NCI-H1930 (cell line): ENCODE measurements at places on chromosomes 7 and 10.

- no peak for DNase-seq
Measured at GRCh38 chr7:144403649-144404061, at the start of gene NOBOX. Gene NOBOX (minus strand): TSS chr7:144403693.

GRCh38 chr10:79097021-79097872 is 28.5 kb downstream of the ZMIZ1 start:
- no peak for DNase-seq

GRCh38 chr10:7255517-7255916 is 155.3 kb downstream of the SFMBT2 start:
- DNase-seq = no peak

DNA sequence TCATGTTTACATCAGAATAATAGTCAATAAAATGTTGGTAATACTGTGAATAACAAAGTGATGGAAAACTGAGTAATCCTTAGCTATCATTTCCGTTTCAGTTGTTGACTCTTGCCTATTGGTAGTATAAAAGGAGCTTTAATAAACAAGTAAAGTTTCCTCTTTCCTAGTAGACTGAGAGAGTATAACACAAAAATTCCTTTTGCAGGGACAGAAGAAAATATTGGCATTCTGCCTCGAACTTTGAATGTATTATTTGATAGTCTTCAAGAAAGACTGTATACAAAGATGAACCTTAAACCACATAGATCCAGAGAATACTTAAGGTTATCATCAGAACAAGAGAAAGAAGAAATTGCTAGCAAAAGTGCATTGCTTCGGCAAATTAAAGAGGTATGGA is 9.4 kb downstream of the KIF20B start:
- no peak for DNase-seq

DNA sequence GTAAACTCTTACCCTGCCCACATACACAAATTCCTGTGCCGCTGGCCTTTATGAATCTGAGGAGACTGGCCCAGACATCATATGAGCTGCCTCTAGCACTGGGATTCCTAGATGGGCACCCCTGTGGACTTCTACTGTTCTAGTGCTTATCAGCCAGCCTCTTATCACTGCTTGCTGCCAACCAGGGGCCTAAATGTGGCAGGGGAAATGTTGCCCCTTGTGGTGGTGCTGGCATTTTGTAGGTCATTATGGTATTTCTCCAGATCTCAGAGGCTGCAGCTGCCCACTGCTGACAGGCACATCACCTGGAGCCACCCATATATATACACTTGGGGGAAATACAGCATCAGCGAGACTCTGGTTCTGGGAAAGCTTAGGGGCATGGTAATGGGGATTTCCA is 5.4 kb downstream of the SFR1 start:
- DNase-seq = no peak

GRCh38 chr7:148914208-148914777 is 30.2 kb upstream of the EZH2 start:
- no peak for DNase-seq

- no peak for DNase-seq
Measured at GRCh38 chr10:110993024-110993693, 73.8 kb downstream of the SHOC2 start.

GRCh38 chr7:39083781-39084180 is 106.1 kb downstream of the POU6F2 start:
- DNase-seq = no peak

GRCh38 chr7:157495177-157495553 is 158.4 kb downstream of the DNAJB6 start:
- DNase-seq = no peak

DNA sequence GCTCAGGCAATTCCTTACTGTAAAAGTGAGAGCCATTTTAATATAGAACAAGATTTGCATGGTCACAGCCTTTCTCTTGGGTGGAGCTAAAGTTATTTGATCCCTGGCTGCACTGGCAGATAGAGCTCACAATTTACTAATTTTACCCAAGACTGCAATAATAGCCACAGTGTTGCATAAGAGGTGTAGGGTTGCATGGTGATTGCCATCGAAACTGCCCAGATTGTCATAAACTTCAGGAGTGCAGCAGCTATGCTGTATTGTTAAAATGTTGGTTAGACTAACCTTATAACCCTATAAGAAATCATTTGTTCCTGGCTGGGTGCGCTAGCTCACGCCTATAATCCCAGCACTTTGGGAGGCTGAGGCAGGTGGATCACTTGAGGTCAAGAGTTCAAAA is 50.0 kb downstream of the VCL start:
- DNase-seq = no peak

- no peak for DNase-seq
Measured at GRCh38 chr10:571166-571565, 118.3 kb downstream of the DIP2C start.

- DNase-seq = no peak
Measured at GRCh38 chr10:43084812-43085211, 7.9 kb downstream of the RET start.

DNA sequence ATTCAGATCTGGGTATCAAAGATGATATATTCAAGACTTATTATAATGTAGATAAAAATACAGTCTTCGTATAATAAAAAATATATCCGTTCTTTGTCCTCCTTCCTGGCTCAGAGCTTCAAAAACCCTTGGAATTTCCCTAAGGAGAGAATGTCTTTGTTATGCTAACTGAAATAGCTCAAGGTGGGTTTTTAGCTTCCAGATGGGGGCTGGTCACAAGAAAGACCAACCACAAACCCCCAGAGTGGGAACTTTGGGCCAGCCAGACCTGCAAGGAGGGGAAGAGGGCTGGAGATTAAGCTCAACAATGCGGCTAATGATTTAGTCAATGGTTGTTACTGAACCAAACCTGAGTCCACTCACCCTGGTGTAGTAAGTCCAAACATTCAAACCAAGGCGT is 196.4 kb downstream of the SDHAF3 start:
- no peak for DNase-seq

DNA sequence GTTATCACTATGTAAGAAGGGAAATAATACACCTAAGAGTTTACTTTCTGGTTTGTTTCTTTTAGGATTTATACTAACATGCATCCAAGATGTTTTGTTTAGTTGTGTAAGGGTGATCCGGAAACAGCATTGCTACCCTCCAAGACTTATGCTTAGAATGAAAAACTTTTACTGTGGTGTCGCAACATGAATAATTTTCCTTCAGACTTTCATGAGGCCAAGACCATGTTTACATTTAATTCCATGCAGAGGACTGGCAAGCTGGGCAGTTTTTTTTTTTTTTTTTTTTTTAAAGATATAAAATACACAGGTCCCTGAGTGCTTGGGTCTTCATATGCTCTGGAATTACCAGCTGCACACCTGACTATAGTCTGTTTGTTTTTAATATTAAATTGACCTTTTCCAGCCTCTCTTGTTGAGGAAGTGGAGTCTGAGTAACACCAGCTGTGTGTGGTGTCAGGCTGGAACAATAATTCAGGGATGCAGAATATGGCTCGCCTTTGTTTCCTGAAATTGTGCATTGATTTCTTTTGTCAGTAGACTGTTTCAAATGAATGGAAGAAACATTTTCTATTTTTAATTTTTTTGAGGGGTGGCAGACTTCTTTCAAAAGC is 81.7 kb downstream of the ST7 start:
- no peak for DNase-seq

- DNase-seq = no peak
Measured at GRCh38 chr7:84847790-84848189, 339.1 kb downstream of the SEMA3D start.

GRCh38 chr10:110698782-110699201 is 54.7 kb downstream of the RBM20 start:
- no peak for DNase-seq

DNA sequence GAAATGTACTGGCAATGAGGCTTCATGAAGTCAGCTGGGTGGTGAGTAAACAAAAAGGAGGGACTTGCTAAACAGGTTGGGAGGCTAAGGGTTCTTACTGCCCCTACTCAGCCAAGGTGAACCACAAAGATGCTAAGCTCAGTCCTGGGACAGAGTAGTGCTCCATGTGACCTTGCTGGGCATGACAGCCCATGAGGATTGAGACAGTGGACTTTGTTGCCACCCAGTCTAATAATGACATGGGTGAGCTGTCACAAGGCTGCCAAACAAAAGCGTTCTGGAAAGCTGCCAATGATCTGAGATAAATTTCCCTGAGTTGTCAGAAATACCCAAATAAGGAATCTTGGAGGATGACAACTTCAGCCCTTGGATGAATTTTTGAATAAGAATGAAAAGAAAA is 75.2 kb downstream of the CLEC2L start:
- DNase-seq = no peak

- no peak for DNase-seq
Measured at GRCh38 chr7:144866189-144866588, 30.3 kb upstream of the TPK1 start.

DNA sequence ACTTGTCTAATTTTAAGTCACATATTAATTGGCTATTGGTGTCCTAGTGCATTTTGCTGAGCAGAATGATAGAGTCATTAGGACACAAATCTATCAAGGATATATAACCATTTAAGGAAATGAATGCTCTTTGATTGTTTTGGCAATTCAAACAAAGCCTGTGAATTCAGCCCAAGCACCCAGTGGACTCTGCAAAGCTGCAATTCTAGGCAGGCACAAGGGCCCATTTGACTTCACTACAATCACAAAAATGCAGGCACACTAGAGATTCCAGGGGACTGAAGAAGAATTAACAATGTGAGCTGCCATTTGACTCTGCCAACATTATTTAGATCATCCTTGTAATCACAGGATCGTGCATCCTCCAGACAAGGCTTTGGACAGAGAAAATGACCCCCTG is 544.2 kb upstream of the PHF14 start:
- peak; percentile 46 for DNase-seq

DNA sequence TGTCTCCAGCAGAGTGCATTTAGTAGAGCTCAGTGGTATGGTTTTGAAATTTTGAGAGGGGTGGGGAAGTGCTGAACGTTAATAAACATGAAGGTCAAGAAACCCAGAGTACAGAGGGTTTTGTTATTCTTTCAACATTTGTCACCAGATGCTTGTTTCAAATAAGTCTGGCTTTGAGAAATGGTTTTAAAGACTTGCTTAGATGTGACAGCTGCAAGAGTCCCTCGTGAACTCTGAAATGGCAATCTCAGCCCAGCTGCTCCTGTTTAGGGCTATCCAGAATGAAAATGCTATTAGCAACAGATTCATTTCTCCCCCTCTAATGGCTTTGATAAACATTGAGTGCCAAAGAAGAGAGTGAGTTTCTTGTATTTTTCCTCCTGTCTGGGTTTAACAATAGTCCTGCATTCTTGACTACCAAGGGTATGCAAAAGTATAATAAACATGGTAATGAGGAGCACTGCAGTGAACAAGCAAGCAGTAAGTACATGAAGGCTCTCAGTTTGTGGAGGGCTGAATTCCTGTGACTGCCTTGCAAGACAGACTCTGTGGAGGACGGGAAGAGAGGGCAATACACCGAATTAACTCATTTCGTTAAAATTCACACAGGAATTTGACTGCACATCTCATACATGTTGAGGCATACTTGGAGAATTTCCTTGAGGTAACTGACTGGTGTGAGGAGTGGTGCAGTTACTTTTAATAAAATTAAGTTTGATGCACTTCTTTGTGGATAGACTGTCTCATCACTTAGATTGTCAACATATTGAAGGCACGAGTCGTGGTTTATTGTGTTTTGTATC is 490.9 kb downstream of the REEP3 start:
- no peak for DNase-seq

- DNase-seq = no peak
Measured at GRCh38 chr10:97574374-97575126, 2.0 kb downstream of the ANKRD2 start.

GRCh38 chr7:136150311-136150710 is 173.2 kb upstream of the MTPN start:
- DNase-seq = no peak

- DNase-seq = no peak
Measured at GRCh38 chr10:96025566-96025965, 17.8 kb upstream of the CCNJ start.

DNA sequence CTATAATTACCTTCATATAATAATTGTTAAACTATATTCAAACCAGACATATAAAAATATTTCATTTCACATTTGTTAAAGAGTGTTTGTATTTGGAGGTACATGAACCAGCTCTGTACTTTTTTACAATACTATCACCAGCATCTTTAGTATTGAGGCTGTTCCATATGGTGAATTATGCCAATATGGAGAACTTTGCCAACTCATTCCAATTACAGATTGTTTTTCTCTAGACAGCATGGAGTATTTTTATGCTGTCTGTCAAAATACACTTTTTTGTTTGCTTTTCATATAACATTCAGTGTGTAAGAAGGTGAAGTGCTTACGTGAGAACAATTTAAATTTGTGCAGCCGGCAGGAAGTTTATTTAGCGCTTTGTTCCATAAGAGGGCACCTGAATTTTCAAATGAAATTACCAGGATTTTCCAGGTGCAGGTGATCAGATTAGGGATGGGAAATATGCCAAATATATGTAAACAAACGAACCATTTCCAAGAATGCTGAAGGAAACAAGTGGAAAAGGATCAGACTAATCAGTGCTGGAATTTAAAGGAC is 54.9 kb downstream of the SEMA3E start:
- no peak for DNase-seq

- no peak for DNase-seq
Measured at GRCh38 chr10:11086177-11086840, 68.6 kb downstream of the CELF2 start.

- DNase-seq = no peak
Measured at GRCh38 chr10:9596368-9596920, 1421.2 kb upstream of the CELF2 start.

DNA sequence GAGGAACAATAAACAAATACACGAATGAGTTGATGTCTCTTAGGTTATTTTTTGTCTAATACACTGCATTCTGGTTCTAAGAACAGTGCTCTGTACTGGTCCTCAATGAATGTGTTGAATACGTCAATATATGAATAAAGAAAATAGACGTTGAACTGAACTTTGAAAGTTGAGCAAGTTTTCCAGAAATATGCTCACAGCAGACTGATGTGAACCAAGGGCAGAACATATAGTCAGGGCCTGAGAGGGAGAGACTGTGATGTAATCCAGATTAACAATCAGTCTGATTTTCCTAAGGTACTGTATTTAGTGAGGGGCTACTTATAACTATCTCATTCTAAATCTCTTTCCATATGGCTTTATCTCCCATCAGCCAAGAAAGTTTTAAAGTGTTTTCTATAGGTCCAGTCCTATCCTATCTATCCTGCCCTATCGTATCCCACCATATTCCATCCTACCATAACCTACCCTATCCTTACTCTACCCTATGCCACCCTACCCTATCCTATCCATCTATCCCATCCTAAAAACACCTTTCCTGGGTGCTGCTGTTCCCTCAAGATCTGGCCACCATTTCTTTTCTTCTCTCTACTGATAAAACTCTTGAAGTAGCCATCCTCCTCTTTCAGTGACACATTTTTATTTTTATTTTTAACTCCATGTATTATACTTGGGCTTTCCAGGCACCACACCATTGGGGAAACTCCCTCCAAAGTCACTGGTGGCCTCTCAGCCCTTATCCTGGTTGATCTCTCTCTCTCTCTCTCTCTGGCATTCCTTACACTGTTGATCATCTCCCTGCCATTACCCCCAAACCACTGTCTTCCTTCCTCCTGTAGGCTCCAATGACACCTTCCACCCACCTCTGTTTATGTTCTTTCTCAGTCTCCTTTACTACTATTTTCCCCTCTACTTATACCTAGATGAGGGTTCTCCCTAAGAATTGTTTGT is 212.3 kb upstream of the SLC26A5 start:
- DNase-seq = no peak

- DNase-seq = peak; percentile 53
Measured at GRCh38 chr7:100053215-100053614, 3.6 kb downstream of the ZSCAN21 start.
